CD4-positive, alpha-beta T cell treated with Interferon gamma for 1 hour (primary cell): ENCODE measurements at places on chromosomes 2 and 18.

- no peak for DNase-seq
Observed at GRCh38 chr2:178602901-178603300, 122.6 kb downstream of the PLEKHA3 start.

- DNase-seq, result no peak
Observed at GRCh38 chr2:215930505-215931253, 82.7 kb downstream of the MREG start.

DNA sequence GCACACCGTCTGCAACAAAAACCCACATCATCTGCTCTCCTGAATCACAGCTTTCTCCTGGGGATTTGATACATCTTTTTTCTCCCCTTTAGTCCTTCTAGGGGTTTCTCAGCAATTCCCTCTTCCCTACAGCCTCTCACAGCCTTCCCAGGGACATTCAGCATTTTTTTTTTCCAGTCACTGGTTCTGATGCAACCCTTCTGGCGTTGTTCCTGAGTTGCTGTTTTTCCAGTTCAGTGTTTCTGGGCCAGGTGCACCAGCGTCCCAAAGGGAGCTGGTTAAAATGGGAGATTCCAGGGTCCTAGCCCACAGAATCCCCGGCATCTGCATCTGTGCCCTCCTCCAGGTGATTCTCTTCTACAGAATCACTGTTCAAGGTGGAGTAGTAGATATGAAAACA lies 36.1 kb downstream of the ADCY3 start:
- no peak for DNase-seq

DNA sequence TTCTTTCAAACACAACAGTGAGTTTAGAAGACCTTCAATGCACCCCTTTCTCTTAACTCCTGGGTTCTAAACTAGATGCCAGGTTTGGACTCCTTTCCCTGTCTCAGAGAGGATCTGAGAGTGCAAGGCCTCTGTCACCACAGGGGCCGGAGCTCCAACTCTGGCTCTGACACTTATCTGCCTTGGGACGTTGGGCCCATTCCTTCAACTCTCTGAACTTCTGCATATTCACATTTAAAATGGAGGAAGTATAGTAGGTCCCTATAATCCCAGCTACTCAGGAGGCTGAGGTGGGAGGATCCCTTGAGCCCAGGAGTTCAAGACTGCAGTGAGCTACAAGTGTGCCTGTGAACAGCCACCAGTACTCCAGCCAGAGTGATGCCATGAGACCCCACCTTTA lies 44.1 kb upstream of the ZFP36L2 start:
- DNase-seq, result no peak

DNA sequence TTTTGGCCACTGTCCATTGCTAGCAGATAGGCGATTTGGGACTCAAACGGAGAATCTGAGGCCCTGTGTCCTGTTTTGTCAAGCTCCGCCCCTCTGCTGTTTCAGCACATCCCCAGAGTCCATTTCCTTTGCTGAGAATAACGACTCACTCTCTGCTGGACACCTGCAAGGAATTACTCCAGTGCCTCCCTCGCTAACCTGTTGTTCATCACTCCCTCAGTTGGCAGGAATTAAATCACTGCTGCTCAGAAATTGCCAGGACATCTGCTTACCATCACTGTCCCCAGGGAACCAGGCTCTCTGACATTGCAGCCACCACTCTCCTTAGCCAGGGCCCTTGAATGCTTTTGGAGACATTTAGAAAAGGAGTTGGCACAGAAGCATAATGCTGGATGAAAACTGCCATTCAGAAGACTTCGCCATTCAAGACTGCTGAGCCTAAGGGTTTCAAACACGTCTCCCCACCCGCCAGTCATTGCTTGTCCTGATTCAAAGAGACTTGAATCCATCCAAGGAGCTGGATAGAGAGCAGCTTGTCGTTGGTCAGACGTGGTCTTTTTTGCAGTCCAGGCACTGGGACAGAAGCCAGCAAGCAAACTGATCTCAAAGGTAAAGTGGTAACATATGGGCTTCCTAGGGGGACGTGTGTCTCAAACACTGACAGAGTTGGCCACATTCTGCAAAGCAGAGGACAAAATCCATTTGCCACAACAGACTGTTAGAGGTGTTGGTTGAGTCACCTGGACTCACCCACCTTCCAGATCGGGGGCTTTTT lies 155.3 kb downstream of the UXS1 start:
- no peak for DNase-seq

- no peak for DNase-seq
Observed at GRCh38 chr18:12574494-12575185, 83.3 kb downstream of the SPIRE1 start.

- no peak for DNase-seq
Observed at GRCh38 chr2:154402213-154402612, 296.3 kb upstream of the KCNJ3 start.

GRCh38 chr2:148570989-148571388 lies 73.6 kb upstream of the EPC2 start:
- DNase-seq, result no peak

DNA sequence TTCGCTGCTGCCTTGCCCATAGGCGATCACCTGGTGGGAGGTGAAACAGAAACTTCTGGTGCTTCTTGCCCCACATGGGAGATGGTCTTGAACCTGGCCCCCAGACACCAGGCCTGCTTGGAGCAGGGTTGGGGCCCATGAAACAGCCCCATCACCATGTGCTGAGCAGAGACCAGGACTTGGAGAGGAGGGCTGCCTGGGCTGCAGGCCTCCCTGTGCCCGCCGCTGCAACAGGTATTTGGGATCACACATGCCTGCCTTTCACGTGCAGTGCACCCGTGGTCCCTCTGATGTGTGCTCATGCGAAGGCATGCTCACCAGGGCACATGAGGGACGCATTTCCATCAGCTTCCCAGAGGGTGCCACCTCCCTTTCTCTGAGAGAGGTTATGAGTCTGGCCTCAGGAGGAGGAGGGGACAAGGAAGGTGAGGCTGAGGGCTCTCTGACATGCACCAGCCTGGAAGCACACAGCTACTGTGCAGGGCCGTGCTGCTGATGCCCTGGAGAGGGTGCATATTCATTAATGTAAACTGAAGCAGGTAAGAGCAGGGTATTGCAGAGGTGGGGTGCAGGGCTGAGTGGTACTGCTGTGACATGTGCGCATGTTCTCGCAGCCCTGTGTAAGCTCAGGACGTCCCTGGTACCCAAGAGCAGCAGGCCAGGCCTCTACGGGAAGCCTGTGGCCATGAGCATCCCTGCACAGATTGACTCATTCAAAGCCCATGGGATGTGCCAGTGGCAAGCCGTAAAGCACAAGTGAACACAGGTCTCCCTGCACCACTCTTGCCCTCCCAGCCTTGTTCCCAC lies 4.2 kb upstream of the OXER1 start:
- no peak for DNase-seq

DNA sequence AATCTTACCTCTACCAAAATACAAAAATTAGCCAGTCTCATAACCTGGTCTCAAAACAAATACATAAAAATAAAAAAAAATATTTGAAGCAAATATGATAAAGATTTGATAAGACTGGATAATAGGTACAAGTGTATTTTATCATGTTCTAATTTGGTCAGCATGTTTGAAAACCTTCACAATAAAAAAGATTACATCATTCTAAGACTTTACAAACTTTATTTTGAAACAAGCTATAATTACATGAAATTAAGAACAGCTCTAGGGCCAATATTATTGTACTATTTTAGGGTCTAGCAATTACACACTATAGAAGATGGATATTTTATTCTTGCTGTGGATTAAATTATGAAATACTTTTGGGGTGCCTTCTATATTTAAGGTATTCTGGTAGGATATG lies 29.4 kb upstream of the MCM6 start:
- no peak for DNase-seq

DNA sequence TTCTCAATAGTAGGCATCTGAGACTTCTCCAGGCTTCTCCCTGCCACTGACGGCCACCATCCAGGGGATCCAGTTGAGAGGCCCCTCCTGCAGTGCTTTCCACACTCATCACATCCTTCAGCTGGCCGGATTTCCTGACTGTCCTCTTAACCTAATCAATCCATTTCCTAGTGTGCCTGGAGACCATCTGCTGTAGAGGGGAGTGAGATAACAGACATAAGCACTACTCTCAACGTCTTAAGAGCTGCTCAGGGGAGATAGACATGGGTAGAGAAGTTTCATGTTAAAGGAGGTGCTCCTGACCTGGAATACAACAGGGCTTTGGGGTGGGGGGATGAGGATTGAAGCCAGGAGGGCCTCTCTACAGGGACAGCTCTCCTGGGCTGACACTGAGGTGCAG lies 14.2 kb downstream of the SPR start:
- no peak for DNase-seq

DNA sequence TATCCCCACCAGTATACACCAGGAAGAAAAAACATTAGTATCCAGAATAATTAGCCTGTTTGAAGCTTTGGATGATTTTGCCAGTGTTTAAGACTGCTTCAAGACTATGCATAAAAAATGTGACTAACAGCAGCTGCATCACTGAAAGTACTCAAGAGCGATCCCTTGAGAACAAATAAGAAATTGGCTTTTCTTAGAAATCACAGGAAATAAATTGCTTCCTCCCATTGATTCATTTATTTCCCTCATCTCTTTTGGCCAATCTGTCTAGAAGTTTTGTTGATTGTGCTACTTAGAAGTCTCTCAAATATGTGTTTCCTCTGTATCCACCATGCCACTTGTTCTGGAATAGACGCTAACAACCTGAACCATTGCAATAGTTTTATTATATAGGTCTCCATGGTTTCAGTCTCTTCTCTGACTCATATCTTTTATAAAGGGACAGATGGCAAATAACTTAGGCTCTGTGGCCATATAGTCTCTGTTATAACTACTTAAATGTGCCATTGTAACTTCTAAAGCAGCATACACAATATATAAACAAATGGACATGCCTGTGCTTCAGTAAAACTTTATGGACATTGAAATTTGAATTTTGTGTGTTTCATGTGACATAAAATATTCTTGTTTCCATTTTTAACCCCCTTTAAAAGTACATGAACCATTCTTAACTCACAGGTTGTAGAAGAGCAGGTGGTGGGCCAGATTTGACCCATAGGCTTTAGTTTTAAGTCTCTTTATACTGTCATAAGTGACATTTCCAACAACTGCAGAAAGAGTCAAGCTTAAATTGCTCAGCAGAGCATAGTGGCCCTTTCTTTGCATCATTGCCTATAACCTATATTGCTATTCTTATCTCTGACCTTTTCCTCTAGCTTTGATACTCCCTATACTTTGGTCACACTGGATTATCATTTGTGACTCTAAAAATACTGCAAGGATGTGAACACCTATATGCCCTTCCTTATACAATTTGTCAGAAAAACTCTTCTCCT lies 123.9 kb downstream of the MC4R start:
- no peak for DNase-seq

DNA sequence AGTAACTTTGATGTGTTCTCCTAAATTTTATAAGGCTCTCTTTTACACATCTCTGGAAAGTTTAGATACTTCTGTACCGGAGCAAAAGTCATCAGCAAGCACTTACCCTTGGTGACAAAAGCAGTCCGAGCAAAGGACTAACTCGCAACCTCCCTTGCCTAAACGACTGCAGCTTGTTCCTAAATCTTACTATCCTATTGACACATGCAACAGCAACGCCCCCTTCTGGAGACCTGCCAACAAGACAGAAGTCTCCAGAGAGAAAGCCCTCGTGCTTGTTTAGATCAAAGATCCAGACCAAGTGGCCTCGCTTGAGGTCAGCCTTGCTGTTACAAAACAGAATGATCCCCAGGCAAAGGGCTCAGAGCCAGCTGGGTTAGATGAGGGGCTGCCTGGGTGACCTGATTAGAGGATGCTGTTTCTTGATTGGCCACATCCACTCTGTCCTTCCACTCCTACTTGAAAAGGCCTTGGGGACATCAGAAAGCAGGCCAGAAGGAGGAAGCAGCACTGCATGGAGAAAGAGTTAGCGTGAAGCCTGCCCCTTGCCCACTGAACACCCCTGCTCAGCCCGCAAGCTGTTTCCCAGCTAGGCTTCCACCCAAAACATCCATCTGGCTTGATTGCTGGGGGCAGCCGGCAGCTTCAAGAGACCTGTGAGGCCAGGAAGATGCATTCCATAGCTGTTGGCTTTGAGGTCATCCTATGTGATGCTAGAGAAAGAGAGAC lies 94.3 kb downstream of the HNRNPLL start:
- DNase-seq, result peak; percentile 70

DNA sequence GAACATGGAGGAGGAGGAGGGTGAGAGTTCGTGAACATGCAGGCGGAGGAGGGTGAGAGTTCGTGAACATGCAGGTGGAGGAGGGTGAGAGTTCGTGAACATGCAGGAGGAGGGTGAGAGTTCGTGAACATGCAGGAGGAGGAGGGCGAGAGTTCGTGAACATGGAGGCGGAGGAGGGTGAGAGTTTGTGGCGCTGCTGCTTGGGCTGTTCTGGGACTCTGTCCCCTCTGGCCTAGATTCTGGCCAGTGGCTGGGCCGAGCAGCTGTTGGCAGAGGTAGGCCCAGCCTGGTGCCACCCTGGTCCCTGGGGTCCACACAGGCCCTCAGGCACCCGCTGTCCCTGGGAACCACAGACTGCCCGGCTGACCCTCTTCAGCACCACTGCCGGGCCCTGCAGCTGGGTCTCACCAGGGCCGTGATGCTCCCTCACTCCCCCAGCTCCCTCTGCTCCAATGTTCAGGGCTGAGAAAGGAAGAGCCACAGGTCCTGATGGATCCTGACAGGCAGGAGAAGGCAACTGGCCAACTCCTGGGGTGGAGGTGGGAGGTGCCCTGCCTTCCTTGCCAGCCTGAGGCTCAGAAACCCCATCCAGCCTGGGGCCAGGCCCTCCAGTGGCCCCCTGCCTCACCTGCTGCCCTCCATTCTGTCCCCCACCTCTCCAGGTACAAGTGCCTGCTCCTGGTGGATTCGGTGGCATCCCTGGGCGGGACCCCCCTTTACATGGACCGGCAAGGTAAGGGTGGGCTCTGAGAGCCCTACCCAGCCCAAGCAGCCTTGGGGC lies 3.9 kb downstream of the AGXT start:
- no peak for DNase-seq

- DNase-seq, result no peak
Observed at GRCh38 chr2:667332-667999, 9.7 kb downstream of the TMEM18 start.

GRCh38 chr18:63402246-63403162 lies 19.8 kb downstream of the VPS4B start:
- DNase-seq, result no peak

DNA sequence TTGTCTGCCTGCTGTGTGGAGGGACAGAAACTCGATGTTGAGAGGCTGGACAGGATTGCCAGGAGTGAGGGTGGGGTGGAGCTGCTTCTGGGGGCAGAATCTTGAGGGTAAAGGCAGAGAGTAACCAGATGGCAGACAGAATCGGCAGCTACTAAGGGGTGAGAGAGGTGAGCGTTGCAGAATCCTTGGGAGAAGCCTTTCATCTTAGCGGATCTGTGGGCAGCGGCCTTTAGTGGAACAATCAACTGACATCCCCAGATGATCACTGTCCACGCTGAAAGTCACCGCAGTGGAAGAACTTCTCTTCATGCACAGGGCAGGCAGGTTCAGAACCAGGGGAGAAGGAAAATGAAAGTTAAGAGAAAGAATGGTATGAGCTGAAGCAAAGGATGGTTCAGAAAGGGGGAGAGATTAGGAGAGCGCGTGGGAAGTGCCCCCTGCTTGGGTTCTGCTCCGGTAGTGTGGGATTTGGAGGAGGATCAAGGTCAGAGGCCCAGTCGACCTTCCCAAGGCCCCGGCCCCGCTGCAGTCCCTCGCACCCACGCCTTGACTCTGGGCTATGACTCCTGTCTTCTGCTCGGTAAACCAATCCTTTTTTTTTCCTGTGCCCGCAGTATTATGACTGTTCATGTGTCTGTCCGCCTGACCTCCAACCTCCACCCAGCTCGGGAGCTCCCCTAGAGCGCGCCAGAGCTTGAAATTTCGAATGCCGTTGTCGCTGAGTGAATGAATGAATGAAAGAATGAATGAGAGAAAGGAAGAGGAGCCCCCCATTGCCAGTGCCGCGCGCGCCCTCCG lies 584 bp downstream of the BOLA3 start:
- DNase-seq, result no peak
